ENCODE measurements at places on chromosomes 1 and 21.

GRCh38 chr1:37292789-37293188 is 181.6 kb upstream of the ZC3H12A start:
- no peak for DNase-seq

GRCh38 chr1:235068158-235069121 is 60.2 kb downstream of the TOMM20 start:
- peak; percentile 73 for DNase-seq

DNA sequence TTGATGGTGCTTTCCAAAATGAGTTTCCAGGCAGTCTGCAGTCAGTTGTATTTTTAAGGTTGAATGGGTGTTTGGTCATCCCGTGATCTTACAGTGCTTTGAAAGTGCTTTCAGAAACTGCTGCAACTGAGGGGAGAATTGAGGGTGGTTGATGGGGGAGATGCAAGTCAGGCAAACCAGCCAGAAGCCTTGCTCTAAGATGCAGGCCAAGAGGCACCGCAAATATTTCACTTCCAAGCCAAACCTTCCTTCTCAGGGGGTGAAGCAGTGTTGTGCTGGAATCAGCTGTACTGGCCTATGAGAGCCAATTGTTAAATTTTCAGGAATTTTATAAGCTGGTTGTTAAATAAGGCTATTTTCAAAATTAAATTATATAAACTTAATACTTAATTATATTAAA is 151.6 kb downstream of the KCNJ6 start:
- no peak for DNase-seq

DNA sequence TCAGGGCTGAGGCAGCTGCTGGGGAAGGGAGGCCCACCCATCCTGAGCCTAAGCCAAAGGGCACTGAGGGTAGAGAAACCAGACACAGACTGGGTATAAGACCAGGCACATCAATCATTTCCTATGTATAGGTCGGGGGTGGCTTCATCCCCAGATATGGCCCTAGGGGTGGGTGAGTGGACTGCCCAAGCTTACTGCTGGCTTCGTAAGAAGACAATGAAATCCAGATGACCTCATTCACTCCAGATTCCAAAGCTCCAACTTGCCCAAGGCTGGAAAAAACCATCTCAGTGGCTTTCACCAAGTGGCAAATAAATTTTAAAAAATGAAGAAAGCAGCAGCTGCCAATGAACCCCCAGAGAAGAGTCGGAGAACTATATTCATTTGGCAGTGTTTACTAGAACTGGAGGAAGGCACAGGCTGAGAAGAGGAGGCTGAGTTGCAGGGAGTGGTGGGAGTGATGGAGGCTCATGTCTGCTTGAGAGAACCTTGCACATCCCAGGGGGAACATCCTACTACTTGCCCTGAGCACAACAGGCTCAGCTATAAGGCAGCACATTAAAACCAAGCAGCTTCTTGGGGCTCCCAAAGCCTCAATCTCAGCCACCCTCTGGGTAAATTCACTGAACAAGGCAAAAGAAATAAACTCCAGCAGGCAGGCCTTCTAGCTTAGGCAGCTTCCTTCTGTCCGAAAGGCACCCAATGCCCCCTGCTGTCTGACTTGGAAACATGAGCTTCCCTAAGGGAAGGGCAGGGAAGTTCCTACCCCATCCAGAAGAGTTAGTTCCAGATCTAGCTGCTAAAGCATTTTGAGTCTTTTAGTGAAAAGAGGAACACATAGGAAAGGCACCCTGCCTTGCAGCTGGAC is 14.1 kb downstream of the PEA15 start:
- peak; percentile 67 for DNase-seq

DNA sequence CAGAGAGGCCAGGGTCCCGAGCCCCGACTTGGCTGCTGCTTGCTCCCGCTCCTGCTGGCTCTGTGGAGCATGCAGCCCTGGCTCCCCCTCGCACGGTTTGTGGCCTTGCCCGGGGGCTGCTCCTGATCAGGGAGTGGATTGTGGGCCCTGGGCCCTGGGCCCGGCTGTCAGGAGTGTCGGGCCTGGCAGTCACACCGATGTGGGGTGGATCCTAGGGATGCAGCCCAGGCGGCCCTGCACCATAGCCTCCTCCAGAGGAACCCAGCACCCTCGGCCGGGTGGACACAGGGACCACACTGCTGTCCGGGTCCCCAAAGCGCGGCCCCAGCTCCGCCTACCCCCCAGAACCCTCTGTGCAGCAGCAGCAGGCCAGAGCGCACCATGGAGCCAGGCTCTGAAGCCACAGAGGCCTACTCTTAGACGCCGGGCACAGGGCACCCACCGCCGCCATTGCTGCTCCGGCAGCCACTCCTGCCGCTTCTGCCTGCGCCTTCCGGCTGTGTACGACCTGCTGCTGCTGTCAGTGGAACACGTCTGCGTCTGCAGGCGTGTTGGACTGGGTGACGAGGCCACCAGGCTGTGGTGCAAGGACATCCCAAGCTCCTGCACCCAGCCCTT is 9.4 kb downstream of the SLX9 start:
- no peak for DNase-seq
